Esophagus squamous epithelium (tissue), 5 donors: ENCODE measurements at places on chromosomes 4 and X.

- DNase-seq: no peak
Observed at GRCh38 chrX:147914591-147914990, 2.9 kb downstream of the FMR1 start.

DNA sequence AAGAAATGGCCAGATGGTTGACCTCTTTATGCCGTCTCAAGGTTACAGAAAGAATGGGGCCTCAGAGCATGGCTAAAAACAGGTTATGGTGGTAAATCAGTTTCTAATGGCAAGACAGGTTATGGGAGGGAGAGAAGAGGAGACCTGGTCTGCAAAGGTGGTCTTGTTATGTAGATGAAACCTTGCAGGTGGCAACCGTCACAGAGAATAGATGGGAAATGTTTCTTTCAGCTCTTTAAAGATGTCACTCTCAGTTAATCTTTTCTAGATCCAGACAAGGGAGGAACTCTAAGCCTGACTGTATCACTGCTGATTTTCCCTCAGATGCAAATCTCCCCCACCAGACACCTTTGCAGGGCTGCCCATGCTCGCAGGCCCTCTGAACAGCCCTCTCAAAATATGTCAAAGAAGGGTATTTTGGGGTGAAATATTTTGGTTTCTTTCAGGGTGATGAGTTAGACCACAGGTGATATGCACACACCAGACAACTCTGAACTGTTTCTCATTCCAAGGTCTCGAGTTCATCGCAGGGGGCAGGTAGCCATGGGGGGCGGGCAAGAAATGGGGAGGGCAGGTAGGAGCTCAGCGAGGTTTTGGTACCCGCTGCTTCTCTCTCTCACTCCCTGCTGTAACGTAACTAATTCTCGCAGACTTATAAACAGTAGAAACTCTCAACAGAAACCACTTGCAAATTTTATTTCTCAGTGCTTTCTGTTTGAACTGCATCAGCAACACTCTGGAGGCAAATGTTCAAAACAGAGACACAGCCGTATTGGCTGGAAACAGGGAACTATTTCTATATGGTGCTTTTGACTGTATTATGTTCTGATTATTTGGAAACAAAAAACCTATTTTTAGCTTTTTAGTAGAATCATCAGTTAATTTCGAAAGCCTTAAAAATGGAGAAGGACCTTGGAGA, 32.4 kb downstream of the CASP3 start:
- DNase-seq: no peak

- DNase-seq: no peak
Observed at GRCh38 chr4:100208459-100208858, 18.2 kb upstream of the DDIT4L start.

DNA sequence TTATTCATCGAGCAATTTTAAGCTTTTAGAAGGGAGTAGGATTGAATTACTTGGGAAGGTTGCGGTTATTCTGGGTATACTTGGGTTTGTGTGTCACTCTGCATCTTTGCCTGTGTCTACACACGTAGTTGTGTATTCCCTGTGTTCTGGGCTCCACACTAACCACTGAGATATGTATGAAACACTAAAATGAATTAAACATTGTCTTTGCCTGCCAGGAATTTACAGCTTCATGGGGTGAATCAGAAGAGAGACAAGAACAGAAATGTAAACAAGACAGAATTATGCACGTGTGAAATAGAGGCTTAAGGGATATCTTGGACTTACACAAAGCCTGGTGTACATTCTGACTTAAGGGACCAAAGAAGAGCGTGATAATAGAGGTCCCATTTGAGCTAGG, 228.5 kb downstream of the AFF2 start:
- DNase-seq: no peak
